ENCODE measurements at places on chromosomes 12 and 14.
A peak's percentile ranks its signal among the peaks of the same experiment; 100 is the strongest.

- no peak for DNase-seq
These were observed at the start of gene OLR1 for GRCh38 chr12:10171973-10172728. TSS of gene OLR1 (minus strand) at chr12:10172132. CDS start at chr12:10172077, 55 bp downstream.

- no peak for DNase-seq
These were observed 3.5 kb downstream of the ATP2A2 start for GRCh38 chr12:110284597-110284996.

DNA sequence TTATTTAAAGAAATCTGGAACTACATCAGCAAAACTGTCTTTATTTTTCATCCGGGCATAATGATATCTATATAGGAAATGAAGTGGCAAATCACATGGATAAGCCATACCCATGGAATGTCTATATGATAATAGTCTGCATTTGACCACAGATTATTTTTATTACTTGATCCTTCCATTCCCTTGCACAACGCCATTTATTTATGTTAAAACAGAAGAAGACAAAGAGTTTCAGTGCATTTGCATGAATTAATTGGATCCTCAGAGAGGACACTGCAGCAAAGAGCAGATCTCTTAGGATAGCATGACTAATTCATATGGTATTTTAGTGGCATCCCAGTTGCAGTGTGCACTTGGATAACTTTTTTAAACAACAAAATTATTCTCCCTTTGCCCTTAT, 345.0 kb downstream of the CCDC91 start:
- no peak for DNase-seq

DNA sequence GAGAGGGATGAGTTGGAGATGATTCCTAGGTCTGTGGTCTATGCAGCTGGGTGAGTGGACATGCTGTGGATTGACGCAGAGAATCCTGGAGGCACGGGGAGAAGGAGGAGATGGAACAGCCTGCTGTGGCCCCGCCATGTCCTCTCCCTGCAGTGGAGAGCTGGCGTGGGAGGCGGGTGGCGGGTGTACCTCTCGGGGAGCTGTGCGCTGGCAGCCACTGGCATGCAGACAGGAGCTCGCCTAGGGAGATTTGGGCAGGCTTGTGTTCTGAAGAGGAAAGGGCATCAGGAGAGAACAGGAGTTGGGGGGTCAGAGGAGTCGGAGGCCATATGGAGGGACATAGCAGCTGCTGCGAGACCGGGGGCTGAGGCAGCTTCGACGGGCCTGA, 56.1 kb downstream of the TECPR2 start:
- peak; percentile 58 for DNase-seq

GRCh38 chr12:50222275-50222783, 55.2 kb upstream of the CERS5 start:
- peak; percentile 85 for DNase-seq

GRCh38 chr14:23306412-23307145, at the start of gene BCL2L2:
TSS of gene BCL2L2 (plus strand) at chr14:23306833. CDS start at chr14:23307768, 935 bp downstream.
- peak; percentile 93 for DNase-seq

- no peak for DNase-seq
These were observed 12.5 kb upstream of the RCOR1 start for GRCh38 chr14:102579696-102580549.

- DNase-seq = no peak
These were observed 55.5 kb downstream of the RDH12 start for GRCh38 chr14:67757175-67757574.

GRCh38 chr14:52876806-52877205, 74.0 kb downstream of the FERMT2 start:
- no peak for DNase-seq

- DNase-seq = no peak
These were observed 91.6 kb upstream of the ATF7IP start for GRCh38 chr12:14273913-14274311.

DNA sequence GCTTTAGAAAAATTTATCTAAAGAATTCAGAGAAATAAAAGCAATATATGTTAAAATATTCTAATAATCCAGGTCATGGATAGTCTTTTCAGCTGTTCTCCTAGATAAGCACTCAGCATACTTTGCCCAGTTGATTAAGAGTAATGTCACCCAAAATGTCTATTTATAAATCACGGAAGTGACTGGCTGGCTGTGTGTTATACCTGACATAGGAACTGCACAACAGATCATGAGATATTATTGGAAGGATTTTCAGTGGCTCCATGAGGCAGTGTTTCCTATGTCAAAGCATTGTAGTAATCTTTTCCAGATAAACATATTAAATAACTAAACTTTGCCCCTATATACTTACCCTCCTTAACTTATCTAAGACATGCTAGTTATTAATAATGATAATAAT, 128.8 kb downstream of the ITPR2 start:
- DNase-seq = no peak

- no peak for DNase-seq
These were observed 12.5 kb downstream of the VWF start for GRCh38 chr12:6112004-6112403.

DNA sequence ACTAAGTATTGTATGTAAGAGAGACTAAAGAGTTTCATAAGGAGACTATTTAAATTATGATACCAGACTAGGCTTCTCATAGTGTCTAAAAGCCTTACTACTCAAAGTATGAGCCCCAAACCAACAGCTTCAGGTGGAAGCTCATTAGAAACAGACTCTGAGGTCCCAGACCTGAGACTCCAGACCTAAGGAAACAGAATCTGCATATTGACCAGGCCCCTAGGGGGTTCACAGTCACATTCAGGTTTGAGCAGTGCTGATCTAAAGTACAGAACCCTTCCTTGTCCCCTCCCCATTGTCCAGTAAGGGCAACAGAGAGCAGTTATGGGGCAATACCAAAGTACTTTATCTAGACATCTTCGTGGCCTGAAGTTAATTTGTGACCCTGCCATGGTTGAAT, 87.7 kb downstream of the SSPN start:
- no peak for DNase-seq

DNA sequence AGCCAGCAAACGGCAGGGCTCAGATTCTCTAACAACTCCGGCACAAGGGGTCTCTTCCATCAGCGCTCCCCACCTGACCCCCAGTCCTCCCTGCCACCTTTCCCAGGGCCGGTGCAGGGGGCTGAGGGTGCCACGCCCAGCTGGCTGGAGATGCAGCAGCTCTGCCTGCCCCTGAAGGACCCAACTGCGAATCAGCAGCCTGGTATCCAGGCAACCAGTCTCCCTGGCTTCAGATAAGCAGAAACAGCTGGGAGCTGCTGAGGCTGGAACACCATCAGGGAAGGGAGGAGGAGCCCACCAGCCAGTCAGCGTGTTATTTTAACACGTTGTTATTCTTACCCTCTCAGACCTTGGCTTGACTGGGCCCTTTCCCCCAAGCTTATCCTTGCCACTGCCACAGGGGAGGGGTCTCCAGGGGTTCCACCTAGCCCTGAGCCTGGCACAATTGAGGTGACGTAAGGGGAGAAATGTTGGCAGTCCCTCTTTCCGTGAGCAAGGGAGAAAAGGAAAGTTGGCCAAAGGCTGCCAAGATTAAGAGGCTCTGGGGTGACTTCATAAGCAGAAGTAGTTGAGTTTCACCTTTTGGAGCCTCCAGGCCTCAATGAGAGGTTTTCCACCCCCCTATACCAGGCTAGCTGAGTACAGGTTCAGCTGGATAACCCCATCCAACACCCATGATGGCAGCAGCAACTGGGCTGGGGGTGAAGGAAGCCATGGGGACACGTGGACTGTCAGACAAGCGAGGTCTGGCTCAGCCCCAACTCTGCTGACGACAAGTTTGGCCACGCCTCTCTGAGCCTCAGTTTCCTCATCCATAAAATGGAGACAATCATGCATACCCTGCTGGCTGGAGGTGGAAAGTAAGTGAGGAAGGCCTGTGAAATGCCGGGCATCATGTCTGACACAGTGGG, 91.1 kb downstream of the IRF2BPL start:
- no peak for DNase-seq

- no peak for DNase-seq
These were observed 97.4 kb downstream of the C12orf50 start for GRCh38 chr12:87931812-87932211.

- DNase-seq = no peak
These were observed 34.5 kb downstream of the ERO1A start for GRCh38 chr14:52660832-52661231.

DNA sequence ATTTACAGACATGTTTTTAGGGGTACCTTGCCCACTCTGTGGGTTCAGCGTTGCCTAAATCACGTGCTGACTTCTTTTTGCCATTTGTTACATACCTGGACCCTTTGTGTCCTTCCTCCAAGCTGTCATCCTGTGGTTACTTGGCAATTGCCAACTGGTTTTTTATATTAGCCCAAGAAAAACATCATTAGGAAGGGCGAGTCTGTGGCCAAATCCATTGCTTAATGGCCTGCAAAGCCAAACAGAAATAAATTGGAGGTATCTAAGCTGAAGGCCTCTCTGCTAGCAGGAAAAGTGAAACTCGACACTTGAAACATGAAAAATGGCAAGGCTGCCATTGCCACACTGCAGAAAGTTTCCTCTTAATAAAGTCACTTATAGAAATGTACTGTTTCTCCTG, 190.4 kb downstream of the NUAK1 start:
- DNase-seq = peak; percentile 79

DNA sequence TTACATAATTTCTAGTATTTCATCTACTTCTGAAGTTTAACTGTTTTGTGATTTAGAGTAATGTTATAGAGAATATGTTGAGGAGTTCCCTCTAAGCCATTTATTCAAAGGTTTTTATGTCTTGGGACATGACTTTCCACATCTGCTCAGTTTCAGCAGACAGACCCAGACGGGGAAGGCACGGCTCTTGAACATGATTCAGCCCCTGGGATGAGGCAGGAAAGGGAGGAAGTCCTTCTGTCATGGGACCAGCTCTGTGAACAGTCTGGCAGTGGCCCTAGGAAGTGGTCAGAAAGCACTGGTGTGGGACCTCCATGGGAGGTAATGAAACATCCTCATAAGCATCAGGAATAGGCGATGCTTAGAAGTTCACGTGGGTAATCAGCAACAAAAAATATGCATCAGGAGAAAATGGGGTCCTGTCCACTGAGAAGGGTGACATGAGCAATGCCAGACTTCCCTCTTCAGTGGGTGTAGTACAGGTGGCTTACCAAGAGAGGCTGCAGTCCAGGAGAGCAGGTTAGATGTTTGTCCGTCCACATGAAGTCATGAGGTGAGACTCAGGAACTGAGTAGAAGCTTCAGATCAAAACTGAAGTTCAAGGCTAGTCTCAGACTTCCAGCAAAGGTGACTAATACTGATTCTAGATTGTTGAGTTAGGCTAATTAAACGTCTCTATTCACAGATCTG, 248.5 kb downstream of the IPO8 start:
- no peak for DNase-seq

GRCh38 chr12:46657453-46658411, 168.1 kb downstream of the SLC38A4 start:
- DNase-seq = peak; percentile 21

DNA sequence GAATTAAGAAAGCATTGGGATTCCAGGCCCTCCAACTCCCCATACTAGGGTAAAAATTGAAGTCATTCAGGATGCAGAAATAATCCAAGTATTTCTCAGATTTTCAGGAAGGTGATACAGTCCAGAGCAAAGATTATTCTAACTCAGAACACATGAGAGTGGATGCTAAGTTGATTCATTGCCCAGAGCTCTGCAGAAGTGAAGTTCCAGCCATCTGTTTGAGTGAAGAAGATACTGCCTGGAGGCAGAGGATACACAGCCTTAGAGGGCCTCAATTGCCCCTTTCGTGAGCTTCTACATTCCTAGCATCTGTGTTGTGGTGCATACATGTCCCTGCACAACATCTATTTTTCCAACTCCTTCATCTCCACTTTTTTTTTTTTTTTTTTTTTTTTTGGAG, 36.9 kb upstream of the SMUG1 start:
- DNase-seq = no peak
